ENCODE measurements at places on chromosomes 3 and 15.

- no peak for DNase-seq
Observed at GRCh38 chr3:139291276-139292051, 52.4 kb upstream of the MRPS22 start.

GRCh38 chr15:78638658-78639314, 2.2 kb downstream of the CHRNB4 start:
- no peak for DNase-seq

DNA sequence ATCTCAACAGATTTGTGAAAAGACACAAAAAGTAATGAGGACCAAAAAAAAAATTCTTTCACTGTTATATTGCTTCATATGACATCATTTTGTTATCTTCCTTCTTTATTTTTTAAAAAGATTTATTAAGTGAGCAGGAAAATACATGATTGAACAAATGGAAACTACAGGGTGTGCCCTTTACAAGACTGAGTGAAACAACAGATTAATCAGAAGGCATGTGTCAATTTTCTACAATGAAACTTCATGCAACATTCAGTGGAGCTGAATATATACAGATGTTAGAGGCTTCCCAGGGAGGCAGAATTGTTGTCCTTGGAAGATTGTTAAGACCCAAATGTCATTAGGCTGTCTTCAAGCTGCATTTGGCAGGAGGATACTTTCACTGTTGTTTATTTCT, 28.4 kb upstream of the SLC2A2 start:
- no peak for DNase-seq

DNA sequence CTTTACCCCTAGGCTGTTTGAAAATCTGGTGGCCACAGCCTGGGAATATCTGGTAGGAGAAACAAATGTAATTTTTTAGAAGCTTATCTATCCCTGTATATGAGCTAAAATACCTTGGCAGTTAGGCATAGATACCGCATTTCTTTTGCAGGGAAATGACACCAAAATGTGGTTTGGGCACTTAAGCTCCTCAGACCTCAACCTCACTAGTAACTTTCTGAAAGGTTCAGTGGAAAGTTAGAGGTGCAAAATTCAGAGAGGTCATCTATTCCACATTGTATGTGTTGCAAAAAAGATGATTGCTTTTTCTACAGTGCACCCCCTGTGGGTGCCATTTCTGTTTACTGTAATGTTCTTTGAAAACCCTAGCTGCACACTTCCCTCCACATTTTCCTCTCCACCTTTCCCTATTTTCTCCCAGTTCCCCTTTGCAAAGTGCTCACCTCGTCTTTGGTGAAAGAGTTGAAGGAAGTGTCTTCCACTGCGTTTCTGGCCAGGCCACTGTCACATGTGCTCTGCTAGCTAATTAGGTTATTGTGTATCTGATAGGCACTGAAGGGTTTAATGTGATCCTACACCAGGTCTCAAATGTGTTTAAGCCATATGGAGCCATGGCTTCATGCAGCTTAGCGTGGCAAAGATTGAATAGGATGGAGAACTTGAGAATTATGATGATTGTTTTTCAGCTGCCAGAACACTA, 1.3 kb downstream of the SACM1L start:
- DNase-seq, result peak; percentile 28
